ENCODE measurements at places on chromosomes 4 and X.

GRCh38 chr4:40871695-40872250 lies 122.0 kb downstream of the NSUN7 start:
- no peak for DNase-seq

DNA sequence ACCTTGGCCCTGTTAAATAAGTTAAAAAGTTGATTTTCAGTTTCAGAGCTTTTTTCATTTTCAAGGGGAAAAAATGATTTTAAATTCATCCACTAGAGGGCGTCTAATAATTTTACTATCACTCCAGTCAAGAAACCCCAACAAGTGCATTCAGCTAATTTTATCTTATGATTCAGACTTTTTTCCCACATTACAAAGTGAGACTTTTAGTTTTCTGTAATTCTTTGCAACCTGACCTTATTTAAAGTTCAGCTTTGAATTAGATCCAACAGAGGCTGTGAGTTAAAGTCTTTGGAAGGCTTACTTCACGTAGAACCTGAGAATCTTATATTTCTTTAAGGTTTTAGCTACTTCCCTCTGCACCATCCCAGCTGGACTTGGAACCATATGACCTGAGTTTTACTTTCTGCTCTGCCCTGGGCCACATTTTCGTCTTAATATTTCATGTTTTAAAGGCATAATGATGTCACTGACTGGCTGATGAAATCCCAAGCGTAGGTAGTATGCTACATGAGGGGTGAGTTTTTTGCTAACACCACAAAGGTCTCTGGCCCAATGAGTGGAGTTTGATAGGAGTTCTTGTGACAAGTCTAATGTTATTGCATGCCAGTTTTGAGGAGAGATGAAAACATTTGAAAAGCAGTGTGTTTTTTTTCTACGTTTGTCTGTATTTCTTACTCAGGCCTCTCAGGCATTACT lies 7.2 kb downstream of the GNRHR start:
- no peak for DNase-seq

DNA sequence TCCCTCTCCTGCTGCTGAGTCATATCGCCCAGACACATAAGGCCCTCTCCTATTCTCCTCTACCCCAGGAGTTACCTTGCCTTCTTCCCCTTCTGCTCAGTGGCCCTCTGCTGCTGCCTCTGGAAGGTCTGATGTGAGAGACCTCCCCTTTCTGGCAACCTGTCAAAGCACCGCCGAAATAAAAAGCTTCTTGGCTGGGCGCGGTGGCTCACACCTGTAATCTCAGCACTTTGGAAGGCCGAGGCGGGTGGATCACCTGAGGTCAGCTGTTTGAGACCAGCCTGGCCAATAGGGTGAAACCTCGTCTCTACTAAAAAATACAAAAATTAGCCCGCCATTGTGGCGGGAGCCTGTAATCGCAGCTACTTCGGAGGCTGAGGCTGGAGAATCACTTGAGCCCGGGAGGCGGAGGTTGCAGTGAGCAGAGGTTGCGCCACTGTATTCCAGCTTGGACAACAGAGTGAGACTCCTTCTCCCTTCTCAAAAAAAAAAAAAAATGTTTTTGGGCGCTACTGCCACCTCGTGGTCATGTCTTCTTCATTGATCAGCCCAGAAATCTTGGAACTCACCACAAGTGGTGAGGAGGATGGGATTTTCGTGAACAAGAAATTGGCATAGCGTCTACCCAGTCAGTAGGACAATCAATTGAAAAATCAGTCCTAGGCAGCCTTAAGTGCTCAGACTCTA lies 8.6 kb upstream of the ZXDA start:
- DNase-seq, result no peak

DNA sequence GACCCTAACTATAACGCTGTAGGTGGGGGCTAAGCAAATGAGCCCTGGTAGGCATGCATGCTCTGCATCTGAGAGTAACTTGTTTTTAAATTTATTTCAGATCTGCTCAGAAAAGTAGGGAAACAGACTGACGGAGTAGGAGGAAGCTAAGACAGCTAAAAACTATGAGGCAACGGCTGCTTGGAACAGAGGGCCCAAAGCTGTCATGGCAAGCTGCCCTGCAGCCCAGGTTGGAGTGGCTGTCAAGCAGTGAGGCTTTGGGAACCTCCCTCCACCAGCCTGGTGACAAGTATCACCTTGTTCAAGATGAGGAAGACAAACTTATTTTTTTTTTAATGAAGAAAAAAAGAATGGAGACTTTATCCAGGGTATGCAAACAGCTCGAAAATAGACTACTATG lies 439.8 kb downstream of the NLGN4X start:
- DNase-seq, result no peak

DNA sequence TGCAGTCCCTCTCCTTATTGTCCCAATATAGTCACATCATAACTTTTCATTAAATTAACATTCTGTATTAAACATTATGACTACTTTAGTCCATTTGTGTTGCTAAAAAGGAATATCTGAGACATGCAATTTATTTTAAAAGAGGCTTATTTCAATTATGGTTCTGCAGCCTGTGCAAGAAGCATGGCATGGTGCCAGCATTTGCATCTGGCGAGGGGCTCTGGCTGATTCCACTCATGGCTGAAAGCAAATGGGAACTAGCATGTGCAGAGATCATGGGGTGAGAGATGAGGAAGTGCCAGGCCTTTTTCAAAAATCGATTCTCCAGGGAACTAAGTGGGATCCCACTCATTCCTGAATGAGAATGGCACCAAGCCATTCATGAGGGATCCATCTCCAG lies 476.3 kb upstream of the RPS6KA3 start:
- no peak for DNase-seq

- no peak for DNase-seq
Observed at GRCh38 chr4:1789552-1789951, 3.5 kb upstream of the FGFR3 start.

- no peak for DNase-seq
Observed at GRCh38 chr4:128813965-128814364, 4.5 kb downstream of the JADE1 start.

- DNase-seq, result no peak
Observed at GRCh38 chrX:1720836-1721235, 106.0 kb downstream of the ASMT start.

- DNase-seq, result no peak
Observed at GRCh38 chr4:168437192-168437943, 42.9 kb downstream of the DDX60L start.

- no peak for DNase-seq
Observed at GRCh38 chr4:86184901-86185285, 175.0 kb downstream of the MAPK10 start.

DNA sequence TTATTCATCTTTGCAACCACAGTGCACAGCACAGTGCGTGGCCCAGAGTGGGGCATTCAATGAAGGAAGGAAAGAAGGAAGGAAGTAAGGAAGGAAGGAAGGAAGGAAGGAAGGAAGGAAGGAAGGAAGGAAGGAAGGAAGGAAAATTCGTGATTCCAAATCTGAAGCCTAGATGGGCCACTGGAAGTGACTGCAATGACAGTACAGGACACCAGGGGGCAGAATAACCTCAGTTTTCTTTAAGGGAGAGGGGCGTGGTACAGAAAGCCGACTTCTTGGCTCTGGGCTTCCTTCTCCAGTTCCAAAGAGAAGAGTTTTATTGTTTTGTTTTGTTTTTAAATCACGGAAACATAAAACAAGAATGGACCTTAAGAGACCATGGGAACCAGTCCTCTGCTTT lies 47.8 kb downstream of the APLN start:
- DNase-seq, result peak; percentile 67

DNA sequence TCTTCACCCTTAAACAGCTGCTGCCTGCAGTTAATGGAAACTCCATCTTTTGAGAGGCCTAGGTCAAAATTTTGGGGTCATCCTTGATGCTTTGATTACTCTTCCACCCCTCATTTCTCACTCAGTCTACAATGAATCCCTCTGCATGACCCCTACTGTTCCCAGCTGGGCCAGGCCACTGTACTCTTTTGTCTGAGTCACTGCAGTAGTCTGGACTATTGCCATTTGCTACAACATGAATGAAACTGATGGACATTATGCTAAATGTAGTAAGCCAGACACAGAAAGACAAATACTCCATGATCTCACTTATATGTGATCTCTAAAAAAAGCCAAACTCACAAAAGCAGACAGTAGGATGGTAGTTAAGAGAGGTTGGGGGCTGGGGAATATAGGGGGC lies 28.3 kb downstream of the STK32B start:
- DNase-seq, result no peak

DNA sequence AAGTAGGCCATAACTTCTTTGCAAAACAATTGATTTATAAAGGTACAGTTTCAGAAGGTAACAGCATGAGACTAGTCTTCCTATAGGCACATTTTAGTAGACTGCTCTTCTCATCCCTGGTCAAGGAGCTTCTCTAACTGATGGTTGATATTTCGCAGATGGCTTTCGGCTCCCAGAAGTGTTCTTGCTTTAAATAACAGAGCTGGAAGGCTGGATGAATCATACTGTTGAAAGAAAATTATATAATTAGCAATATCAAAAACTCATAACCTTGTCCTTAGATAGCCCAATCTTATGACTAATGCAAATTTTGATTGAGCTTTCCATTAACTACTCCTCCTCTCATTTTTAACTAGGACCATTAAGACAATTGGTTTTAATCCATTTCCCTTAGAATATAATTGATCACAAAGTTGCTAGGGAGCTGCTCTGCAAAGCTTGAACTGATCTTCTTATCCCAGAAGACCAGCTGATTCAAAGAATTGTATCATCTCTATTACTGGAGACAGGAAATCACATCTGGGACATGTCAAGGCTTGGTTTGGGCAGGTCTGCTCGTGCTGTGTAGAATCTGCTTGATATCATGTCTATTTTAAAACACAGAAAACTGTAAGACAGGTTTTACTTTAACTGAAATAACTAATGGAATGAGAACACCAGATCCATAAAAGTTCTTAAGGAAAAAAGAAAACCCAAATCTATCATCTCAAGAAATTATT lies 38.6 kb downstream of the CENPU start:
- DNase-seq, result no peak

DNA sequence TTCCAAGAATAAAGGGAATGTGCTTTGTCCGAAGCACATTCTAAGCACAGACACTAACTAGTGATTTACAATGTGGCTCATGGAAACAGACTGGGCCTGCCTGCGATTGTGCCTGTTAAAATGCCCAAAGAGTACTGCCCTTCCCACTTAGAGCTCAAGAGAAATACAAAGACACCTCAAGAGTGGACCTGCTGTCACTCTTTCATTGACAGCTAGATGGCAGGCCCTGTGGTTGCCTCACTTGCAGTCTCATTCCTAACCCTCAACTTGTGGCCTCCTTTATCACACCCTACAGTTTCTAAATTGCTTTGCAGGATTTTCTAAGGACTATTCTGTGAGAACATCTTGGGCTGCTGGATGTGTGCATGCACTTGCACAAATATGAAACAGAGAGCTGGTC lies 331.0 kb upstream of the EMCN start:
- no peak for DNase-seq

- DNase-seq, result no peak
Observed at GRCh38 chr4:128675083-128675482, 134.4 kb upstream of the JADE1 start.
